ENCODE measurements at places on chromosomes 1 and 21.

DNA sequence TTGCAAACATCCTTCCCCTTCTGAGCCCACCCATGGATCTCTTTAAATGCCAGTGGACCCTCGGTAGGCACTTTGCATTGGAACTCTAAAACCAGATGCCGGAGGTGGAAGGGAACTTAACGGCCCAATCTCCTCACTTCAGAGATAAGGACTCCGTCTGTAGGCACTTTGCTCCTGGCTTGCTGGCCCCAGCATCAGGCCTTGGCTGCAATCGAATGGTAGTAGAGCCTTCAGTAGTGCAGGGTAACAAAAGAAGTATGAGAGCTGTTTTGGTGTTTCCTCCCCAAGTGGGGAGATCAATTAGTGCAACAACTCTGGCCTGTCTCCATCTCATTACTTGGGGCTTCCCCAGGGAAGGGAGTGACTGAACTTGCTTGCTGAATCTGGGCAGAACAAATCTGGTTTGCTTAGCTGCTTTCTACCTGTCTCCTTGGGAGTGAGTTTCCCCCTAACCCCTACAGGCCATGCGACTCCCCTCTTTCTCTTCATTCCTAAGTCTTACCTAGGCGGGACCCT lies 70.8 kb downstream of the TENT5C start:
- no peak for DNase-seq

GRCh38 chr1:936348-937264 lies 12.9 kb downstream of the SAMD11 start:
- no peak for DNase-seq

- DNase-seq, result no peak
Observed at GRCh38 chr1:219175212-219175564, 1.5 kb downstream of the LYPLAL1 start.

DNA sequence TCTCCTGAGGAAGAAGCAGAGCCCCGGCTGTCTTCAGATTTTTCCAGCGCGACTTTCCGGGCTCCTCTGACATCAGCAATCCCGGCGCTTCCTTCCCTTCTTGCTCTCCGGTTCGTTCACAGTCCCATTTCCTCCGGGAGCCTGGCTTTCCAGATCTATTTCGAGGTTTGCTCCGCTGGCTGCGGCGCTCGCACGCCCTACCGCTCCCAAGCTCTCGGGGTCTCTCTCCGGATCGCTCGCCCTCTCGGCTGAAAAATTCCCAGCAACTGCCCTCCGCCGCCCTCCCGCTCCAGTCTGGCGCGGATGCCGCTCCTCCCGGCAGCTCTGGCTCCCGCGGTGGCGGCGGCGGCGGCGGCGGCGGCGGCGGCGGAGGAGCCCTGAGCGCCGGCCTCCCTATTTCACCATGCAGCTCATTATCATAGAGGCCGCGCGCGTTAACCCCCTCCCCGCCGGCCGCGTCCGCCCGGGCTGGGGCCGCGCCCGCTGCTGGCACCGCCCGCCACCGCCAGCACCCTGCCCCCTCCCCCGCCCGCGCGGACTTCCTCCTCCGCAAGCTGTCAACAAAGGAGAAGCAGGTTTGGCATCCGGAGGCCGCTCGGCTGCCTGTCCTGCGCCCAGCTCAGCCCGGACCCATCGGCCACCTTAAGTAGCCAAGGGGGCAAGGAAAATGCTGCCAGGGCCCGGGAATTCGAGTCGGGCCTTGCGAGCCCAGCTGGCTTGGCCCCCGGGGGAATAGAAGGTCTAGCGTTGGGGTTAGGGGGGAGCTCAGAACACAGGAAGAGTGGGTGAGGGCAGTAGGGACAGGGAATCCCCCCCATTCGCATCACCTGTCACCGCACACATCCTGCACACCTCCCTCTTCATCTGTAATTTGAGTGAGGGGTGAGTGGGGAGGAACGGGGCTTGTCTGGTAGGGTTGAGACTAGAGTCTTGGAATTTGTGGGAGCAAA lies at the start of gene PLXNA2:
PLXNA2 (minus strand) TSS at position 418 of the 950 bp plus-strand sequence. CDS start 26,462 bp downstream, outside the sequence.
- DNase-seq, result peak; percentile 87

- DNase-seq, result no peak
Observed at GRCh38 chr1:246083416-246083815, 423.7 kb downstream of the SMYD3 start.

DNA sequence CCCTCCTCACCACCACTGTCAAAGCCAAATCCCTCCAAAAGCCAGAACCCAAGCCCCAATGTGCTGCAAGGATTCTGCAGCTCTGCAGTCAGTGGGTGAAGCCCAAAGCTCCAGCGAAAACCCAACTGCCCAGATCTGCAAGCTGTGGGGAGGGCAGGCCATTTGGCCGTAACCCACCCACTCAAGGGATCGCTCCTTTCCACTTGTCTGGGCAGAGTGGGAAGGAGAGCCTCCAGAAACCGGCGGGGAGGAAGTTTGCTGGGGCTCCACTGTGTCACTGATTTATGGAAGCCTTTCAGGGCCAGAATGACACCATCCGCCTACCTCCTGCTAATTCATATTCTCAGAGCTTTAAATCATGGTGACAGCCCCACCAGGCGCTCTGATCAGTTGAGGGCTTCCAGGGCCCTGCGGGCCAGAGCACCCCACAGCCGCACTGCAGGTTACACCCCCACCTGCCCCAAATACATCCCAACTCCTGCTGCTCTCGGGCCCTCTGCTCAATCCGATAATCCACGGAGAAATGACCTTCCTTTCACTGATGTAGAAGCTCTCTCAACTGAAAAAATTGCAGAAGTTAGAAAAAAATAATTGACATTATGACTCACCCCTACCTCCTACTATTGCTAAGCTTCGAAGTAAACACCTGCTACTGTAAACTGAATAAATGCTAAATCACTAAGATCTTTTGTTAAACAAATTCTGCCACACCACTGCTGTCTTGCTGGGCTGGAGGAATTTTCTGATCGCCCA lies 40.6 kb upstream of the RAB4A start:
- DNase-seq, result peak; percentile 25

DNA sequence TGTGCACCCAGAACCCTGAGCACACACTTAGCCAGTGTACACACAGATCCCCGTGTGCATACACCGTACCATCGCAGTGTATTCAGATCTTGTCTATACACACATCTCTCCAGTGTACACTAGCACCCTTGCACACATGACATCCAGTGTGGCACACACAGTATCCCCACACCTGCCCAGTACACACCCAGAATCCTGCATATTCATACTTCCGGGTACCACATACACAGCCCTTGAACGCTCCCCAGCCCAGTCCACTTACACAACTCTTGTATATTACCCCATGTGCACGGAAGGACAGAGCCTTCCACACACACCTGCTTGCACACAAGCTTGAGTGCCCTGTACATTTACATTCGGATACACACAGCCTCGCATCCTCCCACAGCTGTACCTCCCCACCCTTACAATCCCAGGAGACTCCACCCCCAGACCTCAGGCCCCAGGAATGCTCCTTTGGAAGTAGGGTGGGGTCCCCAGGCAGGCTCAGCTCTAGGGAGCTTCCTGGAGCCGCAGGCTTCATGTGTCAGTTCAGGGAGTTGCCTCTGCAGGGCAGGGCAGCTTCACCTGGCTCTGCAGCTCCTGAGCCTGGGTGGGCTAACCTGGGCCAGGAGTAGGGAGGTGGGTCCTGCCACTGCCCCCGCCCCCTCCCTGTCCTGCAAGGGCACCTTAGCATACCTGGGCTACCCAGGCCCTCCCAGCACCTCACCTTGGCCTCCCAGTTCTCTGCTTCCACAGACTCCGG lies 46.2 kb downstream of the AHDC1 start:
- no peak for DNase-seq

DNA sequence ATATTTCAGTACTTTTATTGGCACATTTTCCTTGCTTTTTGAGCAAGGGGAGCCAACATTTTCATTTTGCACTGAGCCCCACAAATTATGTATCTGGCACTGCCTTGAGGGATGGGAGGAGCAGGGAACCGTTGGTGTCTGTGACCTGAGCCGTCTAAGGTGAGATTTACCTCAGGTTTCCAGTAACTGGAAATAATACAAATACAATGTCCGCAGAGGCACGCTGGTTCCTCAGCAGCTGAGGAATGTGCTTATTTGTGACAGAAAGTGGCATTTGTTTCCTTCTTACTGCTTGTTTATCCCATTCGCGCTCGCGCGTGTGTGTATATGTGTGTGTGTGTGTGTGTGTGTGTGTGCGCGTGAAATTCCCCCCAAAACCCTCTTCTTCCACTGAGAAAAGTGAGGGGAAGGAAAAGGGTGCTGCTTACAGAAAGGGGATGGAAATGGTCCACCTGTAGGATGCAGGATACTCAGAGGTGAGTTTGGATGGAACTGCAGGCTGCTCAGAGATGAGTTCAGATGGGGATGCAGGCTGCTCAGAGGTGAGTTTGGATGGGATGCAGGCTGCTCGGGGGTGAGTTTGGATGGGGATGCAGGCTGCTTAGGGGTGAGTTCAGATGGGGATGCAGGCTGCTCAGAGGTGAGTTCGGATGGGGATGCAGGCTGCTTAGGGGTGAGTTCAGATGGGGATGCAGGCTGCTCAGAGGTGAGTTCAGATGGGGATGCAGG lies 30.2 kb upstream of the SLAMF1 start:
- no peak for DNase-seq

- no peak for DNase-seq
Observed at GRCh38 chr1:171683870-171684269, 31.4 kb upstream of the MYOC start.

DNA sequence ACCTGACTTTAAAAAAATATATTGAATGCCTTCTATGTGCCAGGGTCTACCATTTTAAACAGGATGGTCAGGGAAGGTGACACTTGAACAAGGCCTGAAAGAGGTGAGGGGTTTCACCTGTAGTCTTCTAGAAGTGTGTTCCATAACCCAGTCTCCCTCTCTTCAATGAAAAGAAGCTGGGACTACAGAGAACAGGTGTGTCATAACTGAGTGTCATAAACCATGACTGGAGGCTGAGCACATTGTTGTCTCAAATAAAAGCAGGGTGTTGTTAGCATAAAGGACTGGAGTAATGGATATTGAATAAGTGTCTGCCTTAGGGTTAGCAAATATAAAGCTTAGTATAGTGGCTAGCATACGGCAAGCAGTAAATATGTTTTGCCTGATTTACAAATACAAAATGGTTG lies 65.4 kb downstream of the SYDE2 start:
- no peak for DNase-seq

GRCh38 chr21:33902349-33902748 lies 13.3 kb downstream of the ATP5PO start:
- no peak for DNase-seq

GRCh38 chr21:39972976-39973770 lies 105.9 kb downstream of the PCP4 start:
- DNase-seq, result no peak

GRCh38 chr1:223089250-223089649 lies 53.8 kb downstream of the TLR5 start:
- no peak for DNase-seq

DNA sequence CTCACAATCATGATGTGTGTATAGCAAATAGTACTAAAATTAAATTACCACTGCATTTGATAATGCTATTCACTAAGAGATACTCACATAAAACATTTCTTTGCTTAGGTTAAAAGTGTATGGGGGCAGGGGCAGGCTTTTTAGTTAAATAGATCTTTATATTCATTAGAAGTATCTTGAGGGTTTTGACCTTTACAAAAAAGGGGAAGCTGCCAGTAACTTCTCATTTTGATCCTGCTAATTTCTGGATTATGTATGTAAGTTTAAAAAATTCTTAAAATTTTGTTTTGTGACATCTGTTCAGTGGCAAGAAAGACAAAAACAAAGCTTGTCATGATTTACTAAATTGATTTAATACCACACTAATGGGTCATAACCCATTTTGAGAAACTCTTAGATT lies 45.8 kb upstream of the S1PR1 start:
- no peak for DNase-seq

DNA sequence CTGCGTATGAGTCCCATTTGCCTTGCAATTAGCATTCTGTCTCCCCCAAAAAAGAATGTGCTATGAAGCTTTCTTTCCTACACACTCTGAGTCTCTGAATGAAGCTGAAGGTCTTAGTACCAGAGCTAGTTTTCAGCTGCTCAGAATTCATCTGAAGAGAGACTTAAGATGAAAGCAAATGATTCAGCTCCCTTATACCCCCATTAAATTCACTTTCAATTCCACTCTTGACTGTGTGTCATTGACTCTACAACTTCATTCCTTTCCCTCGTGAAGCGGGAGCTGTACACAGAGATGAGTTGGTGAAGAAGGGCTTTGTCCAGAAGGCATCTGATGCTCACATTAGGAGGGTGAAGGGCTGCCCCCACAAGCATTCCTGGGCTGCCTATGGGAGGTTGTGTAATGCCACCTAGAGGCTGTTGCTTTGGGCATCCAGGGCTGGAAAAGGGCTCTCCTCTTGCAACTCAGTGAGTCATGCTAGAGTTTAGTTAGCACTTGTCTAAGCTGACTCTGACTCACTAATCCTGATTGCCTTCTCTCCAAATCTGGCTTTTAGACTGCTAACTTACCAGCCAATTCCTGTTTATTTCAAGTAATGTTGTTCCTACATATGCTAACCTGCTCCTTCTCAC lies 1.8 kb downstream of the SPRR1B start:
- peak; percentile 18 for DNase-seq

GRCh38 chr1:154791292-154792166 lies 78.6 kb downstream of the KCNN3 start:
- DNase-seq, result peak; percentile 28

GRCh38 chr1:36133484-36133883 lies 8.5 kb upstream of the COL8A2 start:
- no peak for DNase-seq

- DNase-seq, result no peak
Observed at GRCh38 chr1:90193116-90193515, 198.2 kb downstream of the ZNF326 start.

GRCh38 chr1:116908820-116909511 lies 750 bp upstream of the PTGFRN start:
- DNase-seq, result peak; percentile 9

DNA sequence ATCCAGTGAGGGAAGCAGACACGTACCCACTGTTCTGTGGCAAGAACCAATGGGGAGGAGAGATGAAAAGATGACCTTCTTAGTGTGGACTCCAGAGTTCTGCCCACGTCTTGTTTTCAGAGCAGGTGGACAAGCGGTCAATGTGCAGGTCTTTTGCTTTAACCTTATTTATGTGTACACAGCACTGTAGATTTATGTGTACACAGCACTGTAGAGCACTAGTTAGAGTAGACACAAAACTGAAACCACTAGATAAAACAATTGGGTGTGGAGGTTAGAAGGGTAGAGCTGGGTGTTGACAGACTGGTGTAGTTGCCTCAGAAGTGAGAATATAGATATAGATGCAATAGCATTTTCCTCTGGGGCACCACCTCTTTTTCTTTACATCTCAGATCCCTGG lies 150.0 kb downstream of the MAGI3 start:
- no peak for DNase-seq

GRCh38 chr1:178898401-178898800 lies 27.5 kb upstream of the ANGPTL1 start:
- DNase-seq, result no peak
